ENCODE measurements at places on chromosomes 3 and 15.

- DNase-seq, result no peak
These were observed 69.9 kb downstream of the LYZL4 start for GRCh38 chr3:42340466-42340865.

DNA sequence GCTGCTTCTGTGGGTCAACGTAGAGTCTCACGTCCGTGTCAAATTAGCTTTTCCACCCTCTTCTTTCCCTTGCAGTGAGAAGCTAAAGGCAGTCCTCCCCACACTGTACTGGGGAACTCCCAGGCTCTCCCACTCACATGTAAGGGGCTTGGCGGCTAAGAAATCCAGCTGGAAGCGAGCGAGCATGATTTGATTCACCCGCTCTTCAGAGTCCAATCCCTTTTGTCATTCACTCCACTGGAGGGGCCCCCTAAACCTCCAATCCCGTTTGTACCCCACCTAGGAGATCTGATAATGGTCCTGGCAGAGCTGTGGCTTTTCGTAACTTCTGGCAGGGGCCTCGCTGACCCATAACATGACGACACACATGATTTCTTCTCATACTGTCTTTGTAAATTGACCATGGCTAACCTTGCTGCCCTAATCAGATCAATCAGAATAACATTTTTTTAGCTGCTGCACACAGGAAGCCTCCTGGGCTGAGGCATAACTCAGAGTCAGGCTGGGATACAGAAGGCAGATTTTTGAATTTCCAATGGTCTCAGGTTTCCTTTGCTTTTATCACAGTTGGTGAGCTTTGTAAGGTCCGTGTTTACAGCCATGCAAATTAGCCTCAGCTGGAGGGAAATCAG, 235.2 kb downstream of the GREM1 start:
- peak; percentile 72 for DNase-seq

DNA sequence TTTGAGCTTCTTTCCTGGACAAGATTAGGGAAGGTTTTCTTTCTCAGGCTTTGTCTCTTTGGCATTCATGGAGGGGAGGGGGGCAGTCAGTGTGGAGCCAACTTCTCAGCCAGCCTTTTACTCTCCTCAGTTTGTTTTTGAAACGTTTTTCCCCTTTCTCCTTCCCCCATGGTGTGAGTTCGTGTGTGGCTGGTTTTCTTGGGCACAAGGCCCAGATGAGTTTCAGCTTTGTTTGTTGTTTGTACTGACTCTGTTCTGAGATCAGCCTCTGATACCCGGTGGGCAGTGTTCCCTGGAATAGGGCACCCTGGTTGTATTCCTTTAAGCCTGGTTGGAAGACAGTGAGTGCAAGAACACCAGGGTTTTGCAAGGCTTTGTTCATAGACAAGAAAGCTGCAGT, 168.2 kb upstream of the RARB start:
- peak; percentile 81 for DNase-seq

GRCh38 chr15:88651136-88651732, 12.4 kb downstream of the ISG20 start:
- no peak for DNase-seq

GRCh38 chr15:77173487-77173886, 102.6 kb upstream of the TSPAN3 start:
- no peak for DNase-seq

DNA sequence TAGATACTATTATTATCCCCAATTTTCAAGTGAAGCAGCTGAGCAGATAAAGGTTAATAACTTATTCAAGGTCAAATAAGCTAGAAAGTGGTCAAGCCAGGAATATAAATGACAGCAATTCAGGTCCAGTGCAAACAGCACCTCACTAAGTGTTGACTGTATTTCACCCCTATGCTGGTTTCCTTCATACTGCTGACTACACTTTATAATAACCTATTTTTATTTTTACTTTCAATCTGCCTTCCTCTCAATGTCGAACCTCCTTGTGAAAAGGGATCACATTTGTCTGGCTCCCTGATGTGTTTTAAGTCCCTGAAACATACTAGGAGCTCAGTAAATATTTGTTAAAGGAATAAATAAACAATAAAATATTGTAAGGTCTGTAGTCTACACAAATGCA, 146.1 kb downstream of the NAALADL2 start:
- no peak for DNase-seq

- DNase-seq, result no peak
These were observed 99.9 kb downstream of the EEFSEC start for GRCh38 chr3:128253150-128253549.

GRCh38 chr3:128338536-128339330, 128.0 kb downstream of the DNAJB8 start:
- DNase-seq, result no peak

- peak; percentile 94 for DNase-seq
These were observed 33.5 kb upstream of the PDE8A start for GRCh38 chr15:84947947-84948830.

GRCh38 chr3:129868912-129869311, 24.6 kb downstream of the TMCC1 start:
- no peak for DNase-seq

- no peak for DNase-seq
These were observed at the start of gene ANKRD63 for GRCh38 chr15:40282869-40283614. Gene ANKRD63, minus strand, starts transcription at chr15:40283064. Its CDS starts 478 bp downstream, at chr15:40282586.

- DNase-seq, result no peak
These were observed 149.9 kb downstream of the FRMD5 start for GRCh38 chr15:44045217-44045616.

DNA sequence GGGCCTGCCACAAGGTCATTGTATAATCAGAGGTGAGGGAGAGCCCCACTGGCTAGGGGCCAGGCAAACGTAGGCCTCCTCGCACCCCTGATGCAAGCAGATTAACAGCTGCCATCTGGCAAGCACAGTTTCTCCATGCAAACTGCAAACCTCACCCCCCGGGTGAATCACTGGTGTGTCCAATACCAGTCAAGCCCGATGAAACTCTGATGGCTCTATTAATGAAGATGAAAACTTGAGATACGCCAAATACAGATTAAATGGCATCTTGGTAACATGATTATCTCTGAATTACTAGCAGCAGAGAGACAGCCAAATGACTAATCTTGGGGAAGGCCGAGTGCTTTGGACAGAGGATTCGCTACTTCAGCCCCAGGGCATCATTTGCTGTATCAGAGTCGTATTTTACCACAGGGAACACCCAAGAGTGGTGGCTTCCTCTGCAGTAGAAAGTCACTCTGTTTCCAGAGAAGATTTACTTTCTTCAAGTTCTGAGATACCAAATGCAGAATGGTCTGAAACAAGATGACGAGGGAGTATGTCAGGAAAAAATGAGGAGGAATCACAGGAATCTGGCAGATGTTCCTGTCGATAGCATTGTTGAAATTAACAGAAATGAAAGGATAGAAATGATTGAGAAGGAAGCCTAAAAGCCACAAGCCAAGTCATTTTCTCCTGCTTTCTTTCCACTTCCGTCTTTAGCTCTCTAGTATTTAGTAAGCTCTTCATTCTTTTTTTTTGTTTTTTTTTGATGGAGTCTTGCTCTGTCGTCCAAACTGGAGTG, 96.2 kb upstream of the NR2F2 start:
- DNase-seq, result no peak

GRCh38 chr3:69091389-69092029, 6.8 kb downstream of the ARL6IP5 start:
- no peak for DNase-seq

GRCh38 chr3:140277886-140278285, 342.9 kb downstream of the CLSTN2 start:
- DNase-seq, result no peak

DNA sequence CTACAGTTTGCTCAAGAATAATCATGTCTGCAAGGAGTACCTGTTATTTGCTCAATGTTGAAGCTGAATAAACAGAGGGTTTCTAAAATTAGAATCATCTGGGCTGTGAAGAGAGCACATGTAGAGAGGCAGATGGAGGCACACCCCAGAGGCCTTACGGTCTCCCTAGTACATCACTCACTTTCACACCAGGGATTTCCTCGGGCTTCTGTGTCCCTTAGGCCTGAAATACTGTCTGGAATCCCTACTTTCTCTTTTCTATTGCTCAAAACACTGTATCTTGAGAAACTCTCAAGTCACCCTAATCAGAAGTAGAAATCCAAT, 473.7 kb upstream of the ROBO2 start:
- DNase-seq, result no peak

DNA sequence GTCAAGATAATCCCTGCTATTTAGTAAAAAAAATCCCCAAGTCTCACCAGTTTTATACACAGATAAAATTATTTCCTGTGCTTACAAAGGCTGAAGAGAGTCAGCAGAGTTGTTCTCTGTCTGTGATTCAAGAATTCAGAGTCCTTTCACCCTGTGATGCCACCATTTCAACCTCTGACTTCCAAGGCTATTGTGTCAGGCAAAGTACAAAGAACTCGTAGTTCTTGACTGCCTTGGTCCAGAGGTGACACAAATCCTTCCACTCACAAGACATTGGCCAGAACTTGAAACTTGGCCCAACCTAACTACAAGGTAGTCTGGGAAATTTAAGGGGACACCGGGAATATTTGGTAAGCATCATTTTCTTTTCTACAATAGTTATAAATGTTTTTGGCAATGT, 34.9 kb upstream of the CMC1 start:
- no peak for DNase-seq

GRCh38 chr3:131505421-131505820, 2.6 kb upstream of the MRPL3 start:
- no peak for DNase-seq

- DNase-seq, result no peak
These were observed 89.1 kb downstream of the LIPC start for GRCh38 chr15:58520936-58521292.

All from astrocyte of the cerebellum (primary cell).